ENCODE measurements at places on chromosomes 13 and 19. TPM values are rescaled to one million over a fixed set of nuclear protein-coding genes. Genes with fewer than 3 reads are reported as not detected.

- DNase-seq: no peak
Observed at GRCh38 chr13:111904701-111905608, 162.0 kb upstream of the SOX1 start.

C19orf38 gene
- total RNA-seq: 1.5 TPM

- no peak for DNase-seq
Observed at GRCh38 chr13:32016631-32017030, 14.9 kb upstream of the FRY start.

- no peak for DNase-seq
Observed at GRCh38 chr13:76879883-76880270, 6.3 kb downstream of the KCTD12 start.

GRCh38 chr19:45305421-45305820 is 17.3 kb downstream of the CKM start:
- DNase-seq: no peak

DNA sequence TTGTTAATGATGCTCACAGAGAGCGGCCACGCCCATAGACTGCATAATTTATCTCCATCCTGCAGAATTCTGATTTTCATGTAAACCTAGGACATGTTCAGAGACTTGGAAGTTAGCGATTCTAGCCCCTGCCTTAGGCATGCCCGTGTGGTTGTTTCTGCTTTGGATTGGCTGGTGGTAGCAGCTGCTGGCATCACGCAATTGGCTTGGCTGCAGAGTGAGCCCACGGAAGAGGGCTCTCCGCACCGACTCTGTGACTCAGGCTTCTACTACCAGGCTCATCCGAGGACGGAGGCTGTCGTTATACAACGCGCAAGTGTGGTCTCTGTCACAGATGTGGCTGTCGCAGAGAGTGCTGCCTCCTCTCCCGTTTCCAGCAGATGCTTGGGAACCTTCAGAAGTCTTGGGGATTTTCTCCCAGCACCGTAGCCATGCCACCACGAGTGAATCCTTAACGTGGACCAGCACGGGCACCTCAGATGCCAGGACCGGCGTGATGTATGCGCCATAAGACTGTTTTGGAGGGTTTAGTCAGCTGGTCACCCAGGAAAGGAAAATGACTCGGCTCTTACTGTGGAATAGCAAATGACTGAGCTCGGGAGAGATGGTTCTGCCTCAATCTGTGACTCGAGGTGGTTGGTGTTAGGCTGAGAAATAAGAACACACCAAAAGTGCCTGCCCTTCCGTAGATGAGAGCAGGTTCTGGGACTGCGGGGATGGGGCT is 61.0 kb upstream of the F7 start:
- DNase-seq: peak; percentile 88

DNA sequence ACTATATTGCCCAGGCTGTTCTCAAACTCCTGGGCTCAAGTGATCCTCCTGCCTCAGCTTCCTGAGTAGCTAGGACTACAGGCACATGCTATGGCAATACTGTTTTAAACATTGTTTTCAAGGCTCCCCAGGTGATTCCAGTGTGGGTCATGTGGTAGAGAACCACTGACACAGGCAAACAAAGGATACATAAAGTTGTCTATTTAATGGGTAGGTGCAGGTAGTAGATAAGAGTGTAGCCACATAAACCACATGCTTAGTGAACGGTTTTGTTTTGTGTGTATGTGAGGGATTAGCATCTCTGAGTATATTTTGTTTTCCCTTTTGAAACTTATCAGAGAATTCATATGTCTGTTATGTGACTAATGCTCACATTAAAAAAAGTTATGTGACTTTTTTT is 36.7 kb downstream of the USPL1 start:
- no peak for DNase-seq

DNA sequence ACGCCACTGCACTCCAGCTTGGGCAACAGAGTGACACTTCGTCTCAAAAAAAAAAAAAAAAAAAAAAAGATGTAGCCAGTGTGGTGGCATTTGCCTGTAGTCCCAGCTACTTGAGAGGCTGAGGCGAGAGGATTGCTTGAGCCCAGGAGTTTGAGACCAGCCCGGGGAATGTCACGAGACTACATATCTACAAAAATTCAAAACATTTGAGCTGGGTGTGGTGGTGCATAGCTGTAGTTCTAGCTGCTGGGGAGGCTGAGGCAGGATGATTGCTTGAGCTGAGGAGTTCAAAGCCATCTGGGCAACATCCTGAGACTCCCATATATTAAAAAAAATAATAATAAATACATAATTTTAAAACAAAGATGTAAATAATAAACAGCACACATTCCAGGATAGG is 46.6 kb downstream of the SMARCA4 start:
- DNase-seq: no peak

GPR180 gene
- total RNA-seq: 16.3 TPM

ZNF90 gene
- 0.72 TPM for total RNA-seq

FLT1 gene
- total RNA-seq: 7.5 TPM

SLC10A2 gene
- total RNA-seq: not detected

IGFL3 gene
- 0.53 TPM for total RNA-seq

DNA sequence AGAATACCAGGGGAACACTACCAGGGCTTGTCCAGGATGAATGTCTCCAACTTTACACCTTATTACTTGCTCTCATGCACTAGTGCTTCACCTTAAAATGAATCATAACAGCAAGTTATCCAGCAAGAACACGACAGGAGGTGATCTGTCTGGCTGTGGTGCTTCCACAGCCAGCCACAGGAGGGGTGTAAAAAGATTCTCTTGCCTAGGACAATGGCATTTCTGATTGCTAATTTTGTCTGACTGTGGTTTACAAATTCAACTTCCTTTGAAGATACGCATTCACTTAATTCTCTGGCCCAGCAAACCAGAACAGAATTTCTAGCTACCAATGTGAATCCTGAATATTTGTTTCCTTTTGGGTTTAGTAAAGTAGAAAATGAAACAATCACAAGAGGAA is 23.1 kb upstream of the COG3 start:
- DNase-seq: peak; percentile 51

- peak; percentile 99 for DNase-seq
Observed at GRCh38 chr19:55599468-55599841, at the start of gene FIZ1. Gene FIZ1, minus strand, starts transcription at chr19:55599517. Its CDS starts 1,652 bp downstream, at chr19:55597865.

DNA sequence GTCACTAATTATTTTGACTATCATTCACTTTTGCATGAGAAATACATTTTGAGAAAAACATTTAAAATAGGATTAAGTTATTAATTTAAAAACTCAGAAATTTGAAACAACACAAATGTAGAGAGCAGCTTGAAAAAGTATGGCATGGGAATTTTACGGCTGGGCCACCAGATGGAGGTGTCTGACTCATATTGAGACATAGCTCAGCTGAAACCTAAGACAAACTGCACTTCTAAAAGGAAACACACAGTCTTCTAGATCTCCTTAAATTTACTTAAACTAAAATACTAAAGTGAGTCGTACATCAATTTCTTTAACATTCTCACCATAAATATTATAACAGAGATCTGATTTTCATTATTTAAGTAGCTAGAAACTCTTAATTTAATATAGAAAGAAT is 41.9 kb upstream of the POSTN start:
- peak; percentile 71 for DNase-seq

GRCh38 chr13:78030341-78030896 is 111.8 kb upstream of the EDNRB start:
- no peak for DNase-seq

DNA sequence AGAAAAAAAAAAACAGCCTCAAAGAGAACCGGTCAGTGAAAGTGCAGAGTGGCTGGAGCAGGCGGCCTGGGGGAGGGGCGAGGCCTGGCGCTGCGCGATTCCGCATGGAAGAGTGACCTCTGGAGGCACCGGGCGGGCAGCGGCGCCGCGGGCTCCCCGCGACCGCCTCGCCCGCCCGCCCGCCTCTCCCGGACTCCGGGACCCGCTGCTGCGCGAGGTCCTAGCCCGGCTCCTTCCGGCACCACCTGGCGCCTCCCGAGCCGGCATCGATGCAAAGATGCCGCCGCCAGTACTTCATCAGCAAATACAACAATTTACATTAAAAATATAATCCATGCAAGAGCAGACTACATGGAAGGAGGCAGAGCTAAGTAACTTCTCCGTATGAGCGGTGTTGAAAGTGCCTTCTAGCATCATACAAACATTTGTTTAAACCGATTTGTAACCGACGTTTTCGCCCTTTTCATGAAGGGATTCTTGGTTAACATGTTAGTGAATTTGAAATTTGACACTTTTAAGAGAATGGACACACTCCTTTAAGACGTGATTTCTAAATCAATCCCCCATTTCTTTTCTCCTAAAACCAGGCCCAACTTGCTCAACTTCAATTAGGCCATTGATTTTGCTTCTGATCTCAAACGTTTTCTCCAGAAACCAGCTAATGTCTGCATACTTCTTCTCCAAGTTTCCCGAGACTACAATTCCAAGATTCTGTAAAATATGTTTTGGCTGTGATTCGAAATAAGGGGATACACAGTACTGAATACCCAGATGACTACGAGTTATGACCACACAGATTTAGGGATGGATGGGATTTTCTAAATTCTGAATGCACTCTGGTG is 2.1 kb downstream of the EFNB2 start:
- peak; percentile 64 for DNase-seq

GRCh38 chr13:24207841-24208667 is 47.5 kb downstream of the SPATA13 start:
- peak; percentile 65 for DNase-seq

DNA sequence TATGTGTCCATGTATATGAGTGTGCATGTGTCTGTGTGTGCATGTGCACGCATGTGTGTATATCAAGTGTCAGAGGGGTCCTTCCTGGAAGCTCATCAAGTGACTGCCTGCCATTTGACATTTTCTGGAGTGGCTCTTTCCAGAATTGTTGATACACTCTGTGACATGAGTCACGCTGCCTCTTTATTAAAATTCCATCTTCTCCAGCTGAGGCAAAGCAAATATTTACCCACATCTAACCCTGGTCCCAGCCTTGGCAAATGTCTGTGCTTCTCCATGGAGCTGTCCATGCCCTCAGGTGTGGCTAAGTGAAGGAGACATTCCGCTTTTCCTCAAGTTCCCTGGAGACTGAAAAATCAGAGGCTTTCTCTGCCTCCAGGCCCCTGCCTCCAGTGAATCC is 88.2 kb upstream of the MBNL2 start:
- DNase-seq: no peak

DNA sequence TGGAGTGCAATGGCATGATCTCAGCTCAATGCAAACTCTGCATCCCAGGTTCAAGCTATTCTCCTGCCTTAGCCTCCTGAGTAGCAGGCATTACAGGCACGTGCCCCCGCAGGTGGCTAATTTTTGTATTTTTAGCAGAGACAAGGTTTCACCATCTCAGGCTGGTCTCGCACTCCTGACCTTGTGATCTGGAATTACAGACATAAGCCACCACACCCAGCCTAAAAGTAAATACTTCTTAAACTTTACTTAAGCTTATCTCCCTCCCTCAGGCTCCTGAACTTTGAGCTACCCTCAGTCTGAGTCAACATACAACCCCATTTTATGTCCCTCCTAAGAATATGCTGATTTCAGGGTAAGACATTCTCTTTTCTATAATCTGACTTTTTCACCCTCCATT is 66.1 kb downstream of the ZNF486 start:
- DNase-seq: no peak

F7 gene
- 0.05 TPM for total RNA-seq

FREM2 gene
- not detected for total RNA-seq

GRCh38 chr19:7734220-7735203 is 2.6 kb upstream of the CLEC4G start:
- no peak for DNase-seq

GRCh38 chr13:90591927-90592268 is 755.6 kb upstream of the MIR17HG start:
- DNase-seq: no peak

DNA sequence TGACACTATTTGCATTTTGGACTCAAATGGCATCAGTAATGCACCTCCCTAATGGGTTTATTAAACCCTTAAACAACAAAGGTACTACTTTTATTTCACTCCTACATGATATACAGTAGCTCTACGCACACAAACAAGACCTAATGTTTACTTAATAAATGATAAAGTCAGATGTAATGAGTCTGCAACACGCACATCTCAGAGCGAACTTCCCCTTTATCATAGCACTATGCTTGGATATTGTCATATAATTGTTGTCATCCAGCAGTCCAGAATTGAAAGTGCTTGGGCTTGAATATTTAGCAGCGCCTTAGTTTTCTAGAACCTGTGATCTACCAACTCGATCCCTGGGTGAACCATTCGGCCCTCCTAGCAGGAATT is 772 bp downstream of the PARP4 start:
- no peak for DNase-seq

NCR1 gene
- not detected for total RNA-seq

GRCh38 chr19:19207637-19208572 is 3.9 kb upstream of the NCAN start:
- DNase-seq: no peak

- DNase-seq: no peak
Observed at GRCh38 chr13:54226876-54227275, 1198.3 kb downstream of the OLFM4 start.

- no peak for DNase-seq
Observed at GRCh38 chr19:14187561-14187960, 18.4 kb downstream of the ADGRL1 start.

OR4F17 gene
- total RNA-seq: not detected

DNA sequence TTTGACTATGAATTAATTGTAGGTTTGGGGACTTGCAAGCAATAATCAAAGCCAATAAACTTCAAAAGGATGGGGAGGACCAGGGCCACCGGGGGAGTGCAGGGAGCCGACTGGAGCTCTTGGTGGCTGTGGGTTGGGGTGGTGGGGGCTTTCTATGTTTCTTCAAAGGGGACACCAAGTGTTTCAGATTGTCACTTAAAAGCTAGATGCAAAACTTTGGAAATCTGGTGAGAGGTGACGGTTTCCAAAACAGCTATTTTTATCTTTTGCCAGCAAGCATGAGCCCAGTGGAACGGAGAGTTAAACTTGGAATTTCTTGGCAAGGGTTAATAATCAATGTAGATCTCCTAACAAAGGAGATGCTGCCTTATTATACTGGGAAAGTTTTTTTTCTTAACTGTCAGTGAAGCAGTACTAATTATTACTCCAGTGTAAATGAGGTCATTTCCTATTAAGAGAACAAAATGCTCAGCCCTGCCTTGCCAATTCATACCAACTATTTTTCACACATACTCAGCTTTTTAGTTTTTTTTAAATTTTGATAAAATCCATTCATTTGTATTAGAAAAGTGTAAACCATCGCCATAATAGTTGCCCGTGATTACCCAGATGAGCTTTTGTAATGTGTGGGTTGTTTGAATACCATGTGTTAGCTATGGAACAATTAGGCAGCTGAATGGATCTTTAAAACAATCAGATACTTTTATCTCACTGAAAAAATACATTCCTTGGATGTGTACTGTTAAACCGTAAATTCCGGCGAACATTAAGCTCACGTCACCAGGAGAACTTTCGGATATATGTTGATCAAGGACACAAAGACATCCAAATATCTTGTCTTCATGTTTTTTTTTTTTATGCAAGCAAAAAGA is 95.9 kb upstream of the ZNF536 start:
- no peak for DNase-seq

- DNase-seq: peak; percentile 97
Observed at GRCh38 chr19:38003438-38004185, 96.6 kb downstream of the SIPA1L3 start.

CBLC gene
- total RNA-seq: not detected

TRPM4 gene
- total RNA-seq: 7.6 TPM

GRCh38 chr19:29837448-29837981 is 25.7 kb downstream of the CCNE1 start:
- DNase-seq: no peak

Data from A172 (cell line).